Dermis microvascular lymphatic vessel endothelial cell (primary cell): ENCODE measurements at places on chromosomes 7 and 10. TPM values are rescaled to one million over a fixed set of nuclear protein-coding genes. Genes with fewer than 3 reads are reported as not detected.

The MCM10 gene
- total RNA-seq, result 4.6 and 9.6 TPM in 2 replicates

The DDC gene
- not detected in 2 replicates for total RNA-seq

The CUEDC2 gene
- total RNA-seq, result 30.6 and 42.2 TPM in 2 replicates

The CYP26C1 gene
- total RNA-seq, result 0.77 and 1.5 TPM in 2 replicates

The SH2D4B gene
- total RNA-seq, result under 0.01 and 0.13 TPM in 2 replicates

The LRRD1 gene
- under 0.01 TPM in 2 replicates for total RNA-seq

The HECTD2 gene
- total RNA-seq, result 4.1 and 6.2 TPM in 2 replicates

The CACNA2D1 gene
- total RNA-seq, result 7.8 and 11.3 TPM in 2 replicates
